Kidney glomerular epithelial cell (primary cell): ENCODE measurements at places on chromosomes 11 and 22.

GRCh38 chr11:64876835-64877341 lies 1.5 kb downstream of the EHD1 start:
- DNase-seq: peak; percentile 80

DNA sequence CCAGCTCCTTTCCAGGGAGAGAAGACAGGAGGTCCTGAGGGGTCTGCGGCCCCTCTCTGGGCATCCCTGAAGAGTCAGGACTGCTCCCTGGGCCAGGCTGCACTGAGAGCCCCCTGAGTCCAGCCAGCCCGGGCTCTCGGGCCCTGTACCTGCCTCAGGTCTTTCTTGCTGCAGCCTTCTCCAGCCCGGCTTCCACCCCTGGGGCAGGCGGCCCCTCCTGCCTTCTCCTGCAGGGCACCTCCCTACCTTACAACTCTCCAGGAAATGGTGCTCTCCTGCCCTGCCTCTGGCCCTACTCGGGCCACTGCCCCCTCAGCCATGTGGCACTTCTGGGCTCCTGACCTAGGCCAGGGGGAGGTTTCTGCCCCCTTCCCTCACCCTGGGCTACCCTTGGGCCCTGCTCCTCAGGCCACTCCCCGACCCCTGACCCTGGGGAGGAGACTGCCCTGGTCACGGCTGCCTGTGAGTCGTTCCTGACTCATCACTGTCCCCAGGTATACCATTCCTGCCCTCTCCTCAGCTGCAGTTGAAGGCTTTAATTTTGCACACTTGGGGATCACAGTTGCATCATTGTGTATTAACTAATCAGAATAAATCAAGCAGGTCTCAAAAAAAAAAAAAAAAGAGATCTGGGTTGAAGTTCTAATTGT lies 251.1 kb downstream of the NXPE2 start:
- DNase-seq: no peak

GRCh38 chr11:18243783-18244362 lies 4.6 kb downstream of the SAA2 start:
- peak; percentile 66 for DNase-seq

- DNase-seq: no peak
Measured at GRCh38 chr11:128555606-128556005, 31.8 kb downstream of the ETS1 start.

- no peak for DNase-seq
Measured at GRCh38 chr11:7261578-7261977, 9.9 kb downstream of the SYT9 start.

- no peak for DNase-seq
Measured at GRCh38 chr22:17810570-17811116, 36.4 kb upstream of the BID start.

DNA sequence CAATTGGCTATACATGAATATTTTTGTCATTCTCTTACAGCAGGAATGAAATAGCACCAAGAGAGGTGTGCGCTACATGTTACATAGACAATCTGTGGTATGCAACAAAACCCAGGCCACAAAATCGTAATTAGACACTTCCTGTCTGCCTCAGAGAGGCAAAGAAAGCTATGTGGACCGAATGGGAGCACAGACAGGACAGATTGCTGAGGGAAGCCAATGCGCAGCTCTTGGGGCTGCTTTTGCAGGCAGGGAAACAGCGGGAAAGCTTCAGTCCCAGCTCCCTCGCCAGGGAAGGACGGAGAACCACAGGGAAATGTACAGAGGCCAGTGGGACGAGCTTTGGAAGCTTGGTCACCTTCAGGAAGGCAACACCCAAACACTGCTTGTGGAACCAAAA lies 40.9 kb downstream of the SERPINH1 start:
- DNase-seq: no peak

DNA sequence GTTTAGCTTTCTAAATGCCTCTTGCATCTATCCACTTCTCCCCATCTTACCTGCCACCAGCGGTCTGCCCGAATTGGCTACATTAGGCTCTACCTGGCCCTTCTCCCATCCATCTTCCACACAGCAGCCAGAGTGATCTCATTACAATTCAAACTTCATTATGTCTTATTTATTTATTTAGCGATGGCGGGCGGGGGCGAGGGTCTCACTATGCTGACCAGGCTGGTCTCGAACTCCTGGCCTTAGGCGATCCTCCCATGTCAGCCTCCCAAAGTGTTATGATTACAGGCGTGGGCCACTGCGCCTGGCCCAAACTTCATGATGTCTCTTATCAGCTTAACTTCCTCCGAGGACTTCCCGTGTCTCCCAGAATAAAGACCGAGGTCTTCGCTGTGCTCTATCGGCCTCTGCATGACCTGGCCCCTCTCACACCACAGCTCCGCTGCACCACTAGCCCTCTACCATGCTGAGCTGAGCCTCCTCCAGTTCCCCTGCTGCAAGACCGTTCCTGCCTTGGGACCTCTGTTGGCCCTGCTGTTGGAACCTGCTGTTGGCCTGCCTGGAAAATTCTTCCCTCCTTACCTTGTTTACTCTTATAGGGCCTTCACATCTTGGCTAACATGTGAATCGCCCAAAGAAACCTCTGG lies 870 bp upstream of the CTTN start:
- no peak for DNase-seq

GRCh38 chr11:17145972-17146371 lies 61.8 kb downstream of the PIK3C2A start:
- no peak for DNase-seq

- DNase-seq: no peak
Measured at GRCh38 chr11:66360406-66361073, 11.0 kb downstream of the SLC29A2 start.

- DNase-seq: peak; percentile 9
Measured at GRCh38 chr22:18095101-18095805, 15.4 kb upstream of the TUBA8 start.

DNA sequence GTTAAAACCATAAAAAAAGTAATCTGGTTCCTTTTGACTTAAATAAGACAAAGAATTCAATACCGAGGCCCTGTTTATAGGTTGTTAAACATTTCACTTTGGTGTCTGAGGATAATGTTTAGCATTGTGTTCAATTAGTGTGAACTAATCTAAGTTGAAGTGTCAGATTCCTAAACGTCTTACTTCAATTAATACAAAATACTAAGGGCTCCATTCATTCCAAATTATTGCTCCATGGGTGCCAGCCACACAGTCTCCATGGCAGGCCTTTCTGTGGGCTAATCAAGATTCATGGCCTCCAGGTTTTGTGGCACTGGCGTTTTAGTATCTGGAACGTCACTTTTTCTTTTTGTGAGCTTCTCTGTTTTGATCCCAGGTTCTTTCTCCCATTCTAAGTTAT lies 89.4 kb downstream of the TMEM135 start:
- DNase-seq: no peak

DNA sequence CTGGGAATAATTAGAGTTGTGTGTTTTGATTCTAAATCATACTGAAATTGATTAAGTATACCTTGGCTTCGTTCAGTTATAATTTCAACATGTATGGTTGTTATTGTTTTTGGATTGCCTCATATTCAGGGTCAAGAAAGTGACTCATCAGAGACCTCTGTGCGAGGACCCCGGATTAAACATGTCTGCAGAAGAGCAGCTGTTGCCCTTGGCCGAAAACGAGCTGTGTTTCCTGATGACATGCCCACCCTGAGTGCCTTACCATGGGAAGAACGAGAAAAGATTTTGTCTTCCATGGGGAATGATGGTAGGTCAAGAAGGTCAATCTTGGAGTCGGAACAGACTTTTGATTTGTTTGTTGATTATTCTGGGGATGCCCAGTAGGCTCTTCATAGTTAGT lies 40.4 kb downstream of the KMT2A start:
- DNase-seq: no peak

- no peak for DNase-seq
Measured at GRCh38 chr11:63563201-63564055, at the start of gene PLAAT2. Gene PLAAT2 (minus strand): TSS chr11:63563379. CDS start chr11:63563324, 55 bp downstream.

GRCh38 chr11:130760515-130761125 lies 155.7 kb downstream of the SNX19 start:
- DNase-seq: no peak

- no peak for DNase-seq
Measured at GRCh38 chr11:121586750-121587149, 134.0 kb upstream of the SORL1-AS1 start.

GRCh38 chr11:38272376-38272775 lies 1674.3 kb upstream of the RAG2 start:
- no peak for DNase-seq

- no peak for DNase-seq
Measured at GRCh38 chr11:107564877-107565218, 687 bp downstream of the ALKBH8 start.

DNA sequence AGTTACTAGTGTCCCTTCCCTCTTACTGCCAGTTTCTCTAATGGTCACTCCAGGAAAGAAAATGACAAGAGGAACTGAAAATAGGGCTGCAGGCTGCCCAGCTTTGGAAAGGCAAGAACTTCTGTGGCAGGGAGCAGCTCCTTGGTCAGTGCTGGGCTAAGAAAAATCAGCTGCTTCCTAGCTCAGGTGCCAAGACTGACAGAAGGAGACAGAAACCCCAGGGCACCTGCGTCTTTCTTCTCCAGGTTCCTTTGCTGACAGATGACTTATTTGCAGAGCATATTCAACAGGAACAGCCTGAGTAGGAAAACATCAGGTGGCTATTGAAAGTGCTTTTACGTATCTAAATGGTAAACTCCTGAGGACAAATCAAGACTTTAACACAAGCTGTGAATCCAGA lies 25.4 kb downstream of the MAML2 start:
- no peak for DNase-seq

GRCh38 chr22:34414467-34415440 lies 494.5 kb upstream of the LARGE1 start:
- DNase-seq: peak; percentile 58

- no peak for DNase-seq
Measured at GRCh38 chr11:112404112-112404511, 143.5 kb upstream of the PLET1 start.

- DNase-seq: no peak
Measured at GRCh38 chr11:34215806-34216453, 110.5 kb downstream of the NAT10 start.

GRCh38 chr22:38155703-38156102 lies 25.9 kb downstream of the PLA2G6 start:
- DNase-seq: no peak

DNA sequence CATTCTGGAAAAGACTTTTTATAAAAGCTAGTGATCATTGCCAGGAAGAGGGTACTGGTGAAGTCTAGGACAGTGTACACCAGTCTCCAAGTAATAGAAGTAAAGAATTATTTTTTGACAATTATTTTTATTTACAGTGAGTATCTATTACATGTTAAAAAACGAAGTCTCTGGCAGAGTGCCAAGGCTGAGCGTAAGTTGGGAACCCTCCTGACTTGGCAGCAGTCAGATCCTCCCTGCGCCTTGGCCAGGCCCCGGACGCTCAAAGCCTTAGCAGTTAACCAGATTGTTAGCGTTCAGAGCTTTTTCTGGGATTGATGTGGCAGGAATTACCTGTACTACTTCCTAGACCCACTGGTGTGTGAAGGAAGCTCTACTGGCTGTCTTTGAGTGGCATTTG lies 38.1 kb upstream of the CTTN start:
- DNase-seq: no peak

- DNase-seq: no peak
Measured at GRCh38 chr22:48106215-48106614, 1343.8 kb downstream of the TBC1D22A start.

- DNase-seq: no peak
Measured at GRCh38 chr11:64675450-64676260, 47.3 kb downstream of the NRXN2 start.

DNA sequence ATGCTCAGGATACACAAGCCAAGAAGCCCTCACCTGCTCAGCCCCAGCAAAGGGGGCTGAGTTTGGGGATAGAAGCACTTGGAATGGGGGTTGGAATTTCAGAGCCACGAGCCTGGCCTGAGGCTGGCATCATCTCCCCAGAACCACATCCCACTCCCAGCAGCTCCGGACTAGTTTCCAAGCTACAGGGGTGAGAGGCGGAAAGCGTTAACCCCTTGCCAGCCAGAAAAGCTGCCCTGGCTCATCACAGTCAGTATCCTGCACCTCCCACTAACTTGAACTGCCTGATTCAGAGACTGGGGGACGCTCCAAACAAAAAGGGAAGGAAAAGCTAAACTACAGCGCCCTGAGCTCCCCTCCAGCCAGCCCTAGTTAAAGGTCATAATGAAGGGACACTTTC lies 19.0 kb upstream of the CHST1 start:
- no peak for DNase-seq

DNA sequence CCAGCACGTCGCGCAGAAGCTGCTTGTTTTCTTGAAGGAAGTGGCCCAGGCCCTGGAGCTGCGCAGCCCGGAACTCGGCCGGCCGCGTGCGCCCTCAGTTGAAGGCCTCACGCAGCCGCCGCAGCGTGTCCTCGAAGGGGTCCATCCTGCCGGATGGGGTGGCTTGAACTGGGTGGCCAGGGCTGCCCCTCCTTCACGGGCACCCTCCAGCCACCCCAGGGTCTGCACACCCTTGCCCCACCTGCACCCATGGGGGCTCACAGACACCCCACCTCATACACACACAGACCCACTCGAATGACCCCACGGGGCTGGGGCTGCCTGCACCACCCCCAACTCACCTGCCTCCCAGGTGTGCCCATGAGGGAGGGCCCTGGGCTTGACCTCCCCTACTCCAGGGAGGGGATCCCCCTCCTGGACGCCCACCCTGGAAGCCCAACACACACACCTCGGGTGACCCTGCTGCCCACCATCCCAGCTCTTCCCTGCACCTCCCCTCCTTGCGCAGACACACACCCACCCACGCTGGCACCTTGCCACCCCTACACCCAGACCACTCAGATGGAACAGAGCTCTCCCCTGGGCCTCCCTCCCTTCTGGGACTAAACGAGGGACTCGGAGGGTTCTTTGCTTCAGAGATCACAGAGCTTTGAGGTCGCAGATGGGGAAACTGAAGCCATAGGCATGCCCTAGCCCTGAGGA lies 6.8 kb downstream of the ALDH3B2 start:
- no peak for DNase-seq

- DNase-seq: no peak
Measured at GRCh38 chr11:41461057-41461681, 1.7 kb upstream of the LRRC4C start.

DNA sequence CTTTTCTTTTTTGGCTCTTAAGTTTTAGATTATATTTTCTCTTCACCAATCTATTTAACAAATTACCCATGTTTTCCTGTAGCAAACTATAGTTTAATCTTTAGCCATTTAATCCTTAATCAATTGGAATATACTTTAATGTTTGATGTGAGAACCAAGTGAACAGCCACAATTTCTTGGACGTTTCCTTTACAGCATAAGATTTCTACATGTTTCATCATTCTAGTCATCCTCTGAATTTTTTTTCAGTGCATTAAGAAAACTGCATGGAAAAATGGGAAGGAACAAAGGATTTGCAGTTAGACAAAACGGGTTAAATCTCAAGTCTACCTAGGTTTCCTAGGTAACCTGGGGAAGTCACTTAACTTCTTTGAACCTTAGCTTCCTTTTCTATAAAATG lies 507.1 kb upstream of the CCDC90B start:
- DNase-seq: no peak
